Stimulated activated CD4-positive, alpha-beta T cell treated with anti-CD3 and anti-CD28 coated beads, TNF-alpha, amount 100 ng/mL, for 24 hours (primary cell): ENCODE measurements at places on chromosomes 3 and 15.

GRCh38 chr3:146503461-146504202 is 34.3 kb upstream of the PLSCR2 start:
- no peak for DNase-seq

DNA sequence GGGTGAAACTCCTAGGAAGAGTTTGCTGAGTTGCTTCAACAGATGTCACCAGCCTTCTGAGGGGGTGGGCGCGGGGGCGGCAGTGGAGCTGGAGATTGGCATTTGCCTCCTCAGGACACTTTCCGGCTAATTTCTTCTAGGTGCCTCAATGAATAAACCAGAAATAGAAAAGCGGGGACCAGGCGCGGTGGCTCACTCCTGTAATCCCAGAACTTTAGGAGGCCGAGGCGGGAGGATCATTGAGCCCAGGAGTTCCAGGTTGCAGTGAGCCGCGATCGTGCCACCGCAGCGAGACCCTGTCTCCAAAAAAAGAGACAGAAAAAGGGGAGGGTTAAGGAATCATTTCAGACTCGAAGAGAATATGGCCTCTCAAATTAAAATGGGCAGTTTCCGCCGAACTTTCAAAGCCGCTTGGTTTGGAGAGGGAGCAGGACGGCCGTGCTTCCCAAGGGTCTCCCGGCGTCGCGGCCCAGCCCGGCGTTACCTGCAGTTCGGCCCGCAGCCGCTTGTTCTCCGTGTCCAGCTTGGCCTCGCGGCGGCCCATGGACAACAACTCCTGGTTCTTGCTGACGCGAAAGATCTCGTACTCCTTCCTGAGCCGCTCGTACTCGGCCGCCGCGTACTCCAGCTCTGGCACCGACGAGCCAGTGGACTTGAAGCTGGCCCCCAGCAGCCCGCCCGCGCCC is 587 bp downstream of the NPHP3 start:
- no peak for DNase-seq

- DNase-seq = no peak
Measured at GRCh38 chr3:137325170-137325569, 367.4 kb downstream of the IL20RB start.

DNA sequence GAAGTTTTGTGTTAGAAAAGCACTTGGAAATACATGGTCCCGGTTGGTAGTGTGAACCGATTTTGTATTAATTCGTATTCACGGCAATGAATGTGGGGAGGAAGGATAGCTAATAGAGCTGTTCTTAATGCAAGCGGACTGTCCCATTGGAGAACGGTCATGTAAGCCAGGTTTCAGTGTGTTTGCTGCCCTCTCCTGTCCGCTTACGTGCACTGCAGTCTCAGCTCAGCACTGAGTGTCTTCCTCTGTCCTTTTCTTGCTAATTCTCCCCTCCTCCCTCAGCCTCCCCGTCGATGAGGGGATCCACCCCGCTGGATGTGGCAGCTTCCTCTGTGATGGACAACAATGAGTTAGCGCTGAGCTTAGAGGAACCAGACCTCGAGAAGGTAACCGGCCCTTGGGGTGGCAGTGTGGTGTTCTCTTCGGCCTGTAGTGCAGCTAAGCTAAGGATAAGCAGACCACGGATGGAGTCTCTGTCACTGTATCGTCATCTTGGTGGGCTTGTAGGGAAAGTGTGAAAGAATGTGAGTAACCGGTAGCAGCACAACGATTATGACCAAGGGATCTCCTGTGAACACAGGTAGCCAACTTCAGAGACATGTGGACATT is 267.5 kb upstream of the CHRM5 start:
- DNase-seq = peak; percentile 42

DNA sequence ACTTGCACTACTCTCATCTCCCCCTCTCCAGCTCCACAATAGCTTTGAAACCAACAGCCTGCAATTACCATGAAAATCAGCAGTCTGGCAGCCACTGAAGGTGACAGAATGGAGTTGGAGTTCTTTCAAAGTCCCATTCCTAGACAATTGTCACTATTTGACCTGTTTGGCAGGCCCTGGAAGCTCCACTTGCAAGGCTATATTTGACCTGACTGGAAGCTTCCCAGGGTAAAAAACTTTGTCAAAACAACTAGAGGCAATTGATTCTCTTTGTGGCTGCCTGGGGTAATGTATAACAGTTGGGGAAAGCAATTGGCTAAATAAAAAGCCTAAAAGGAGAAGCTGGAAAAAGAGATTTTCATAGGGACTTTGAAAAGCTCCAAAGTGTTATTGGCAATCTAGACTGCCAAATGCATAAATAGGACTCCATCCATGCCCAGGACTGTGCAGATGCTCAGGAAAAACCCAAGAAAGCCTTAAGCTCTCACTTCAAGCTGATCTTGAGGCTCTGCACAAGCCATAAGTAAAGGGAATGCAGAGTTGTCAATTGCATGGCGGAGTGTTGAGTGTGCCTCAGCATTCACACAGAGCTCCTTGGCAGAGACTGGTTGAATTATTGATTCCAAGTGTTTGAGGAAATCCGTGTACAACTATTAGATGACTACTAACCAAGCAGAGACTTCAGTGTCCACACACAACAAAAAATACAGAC is 18.3 kb downstream of the GREM1 start:
- DNase-seq = no peak

DNA sequence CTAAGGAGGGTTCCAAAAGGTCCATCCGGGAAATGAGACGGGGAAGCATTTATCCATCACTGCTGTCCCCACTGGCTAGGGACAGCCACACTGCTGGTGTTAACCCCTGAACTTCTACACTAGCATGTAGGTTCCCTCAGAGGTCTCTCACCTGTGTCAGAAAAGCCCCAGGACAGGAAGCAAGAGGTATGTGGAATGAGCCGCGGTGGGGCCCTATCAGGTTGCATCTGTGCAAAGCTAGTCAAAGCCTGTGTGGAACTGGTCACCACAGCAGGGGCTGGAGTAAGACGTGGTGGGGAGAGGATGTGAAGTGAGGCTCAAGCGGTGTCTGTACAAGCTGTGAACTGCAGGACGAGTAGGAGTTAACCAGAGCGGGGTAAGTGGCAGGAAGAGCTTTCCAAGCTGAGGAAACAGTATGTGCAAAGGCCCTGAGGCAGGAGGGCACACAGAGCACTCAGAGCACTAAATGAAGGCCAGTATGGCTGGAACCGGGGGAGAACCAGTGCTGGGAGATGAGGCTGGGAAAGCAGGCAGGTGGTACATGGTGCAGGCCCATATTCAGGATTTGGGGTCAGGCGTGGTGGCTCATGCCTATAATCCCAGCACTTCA is 57.8 kb downstream of the MEGF11 start:
- DNase-seq = no peak
